ENCODE measurements at places on chromosomes 16 and 17.

GRCh38 chr17:2397247-2398171 lies 3.4 kb downstream of the MNT start:
- DNase-seq = no peak

GRCh38 chr17:48121923-48122664 lies 14.5 kb downstream of the SNX11 start:
- DNase-seq = no peak

GRCh38 chr17:70076831-70077230 lies 1.8 kb downstream of the KCNJ16 start:
- no peak for DNase-seq

DNA sequence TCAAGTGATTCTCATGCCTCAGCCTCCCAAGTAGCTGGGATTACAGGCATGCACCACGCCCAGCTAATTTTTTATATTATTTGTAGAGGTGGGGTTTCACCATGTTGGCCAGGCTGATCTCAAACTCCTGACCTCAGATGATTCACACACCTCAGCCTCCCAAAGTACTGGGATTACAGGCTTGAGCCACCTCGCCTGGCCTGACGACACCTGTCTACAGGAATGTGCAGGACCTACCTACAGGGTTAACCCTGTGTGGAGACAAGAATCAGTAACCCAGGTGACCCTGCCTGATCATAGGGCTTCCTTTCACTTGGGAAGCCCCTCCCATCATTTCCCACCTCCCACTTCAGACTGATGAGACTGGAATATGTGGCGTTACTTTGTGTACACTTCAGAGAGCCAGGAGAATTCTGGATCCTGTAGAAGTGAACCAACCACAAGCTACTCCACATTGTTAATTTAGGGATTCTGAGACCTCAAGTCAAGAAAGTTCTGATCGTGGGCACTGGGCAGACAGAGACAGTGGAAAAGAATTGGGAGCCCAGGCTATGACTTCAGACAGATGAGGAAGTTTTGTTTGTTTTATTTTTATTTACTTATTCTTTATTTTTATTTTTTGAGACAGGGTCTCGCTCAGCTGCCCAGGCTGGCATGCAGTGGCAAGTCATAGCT lies 5.7 kb upstream of the MILR1 start:
- DNase-seq = no peak

GRCh38 chr17:3043737-3044365 lies 19.6 kb downstream of the OR1D5 start:
- DNase-seq = no peak

DNA sequence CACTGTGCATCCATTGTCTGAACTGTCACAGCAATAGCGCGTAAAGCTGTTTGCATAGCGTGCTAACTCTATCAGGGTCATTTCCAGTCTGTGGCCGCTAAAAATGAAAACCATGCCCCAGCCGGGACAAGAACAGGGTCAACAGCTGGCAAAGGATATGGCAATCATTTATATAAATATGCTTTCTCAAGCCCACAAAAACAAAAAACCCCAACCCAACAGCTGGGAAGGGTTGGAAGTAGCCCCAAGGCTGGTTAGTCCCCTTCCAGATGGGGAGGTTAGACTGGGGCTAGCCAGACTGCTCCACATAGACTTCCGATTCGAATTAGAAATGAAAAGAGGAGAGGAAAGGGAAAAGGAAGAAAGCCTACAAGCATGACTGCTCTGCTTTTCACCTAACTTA lies 203.3 kb upstream of the TBX2 start:
- no peak for DNase-seq

All from activated T-helper 1 cell treated with anti-CD3 and anti-CD28 coated beads, Interleukin-2, amount 50 U/mL, for 16 hours (primary cell).